ENCODE measurements at places on chromosomes 5 and 9. TPM values are rescaled to one million over a fixed set of nuclear protein-coding genes. Genes with fewer than 3 reads are reported as not detected.

The MEGF10 gene
- total RNA-seq, result 15.5 TPM

The KCNV2 gene
- not detected for total RNA-seq

The PTCH1 gene
- total RNA-seq, result 4.7 TPM

The APBA1 gene
- 15.2 TPM for total RNA-seq

The TSSK1B gene
- total RNA-seq, result not detected

The PTPRD gene
- 1.3 TPM for total RNA-seq

The S1PR3 gene
- total RNA-seq, result 22.3 TPM

The OTULINL gene
- 0.34 TPM for total RNA-seq

The CARD9 gene
- 0.15 TPM for total RNA-seq

The ENTREP1 gene
- 5.7 TPM for total RNA-seq

The MARCOL gene
- not detected for total RNA-seq

The TMC1 gene
- total RNA-seq, result 0.82 TPM

The IL7R gene
- 0.82 TPM for total RNA-seq

The SPINK5 gene
- total RNA-seq, result 0.12 TPM

The FSD1L gene
- 4.5 TPM for total RNA-seq

The ZNF354B gene
- total RNA-seq, result 9.4 TPM

The PCDHB14 gene
- 1.6 TPM for total RNA-seq

The TLX3 gene
- not detected for total RNA-seq

The GFM2 gene
- total RNA-seq, result 28.6 TPM

The SH3GL2 gene
- 3.6 TPM for total RNA-seq

The ATOX1 gene
- 297 TPM for total RNA-seq

The CCL27 gene
- total RNA-seq, result not detected

The KIF27 gene
- 4.1 TPM for total RNA-seq

The GLDC gene
- 1.7 TPM for total RNA-seq

The GPX3 gene
- total RNA-seq, result 2.8 TPM

The TMEM215 gene
- total RNA-seq, result not detected

The PCDHB16 gene
- total RNA-seq, result 1.1 TPM

The FAM151B gene
- 3.8 TPM for total RNA-seq

The STPG3 gene
- not detected for total RNA-seq

The NIM1K gene
- total RNA-seq, result 0.05 TPM

Data from glomerular endothelial cell (primary cell).